Kidney (tissue), 22 donors: ENCODE measurements at places on chromosomes 11 and 22.

DNA sequence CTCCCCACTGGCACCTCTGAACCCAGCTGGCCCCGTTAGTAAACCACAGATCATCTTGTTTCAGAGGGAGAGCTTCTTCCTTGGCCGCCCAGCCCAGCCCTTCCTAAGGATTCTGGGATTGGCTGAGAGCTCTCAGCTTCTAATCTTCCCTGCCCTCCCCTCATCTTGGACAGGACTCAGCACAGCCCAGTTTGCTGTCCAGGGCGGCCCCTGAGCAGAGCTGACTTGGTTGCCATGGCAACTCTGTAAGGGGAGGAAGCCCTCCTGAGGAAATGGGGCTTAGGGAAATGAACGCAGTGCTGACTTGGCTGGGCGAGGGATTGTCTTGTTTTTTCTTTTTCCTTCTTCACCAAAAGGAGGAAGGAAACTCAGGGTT, 4.6 kb downstream of the APOL4 start:
- DNase-seq: peak; percentile 83

- DNase-seq: no peak
Measured at GRCh38 chr11:125108469-125108868, 3.0 kb downstream of the TMEM218 start.

- no peak for DNase-seq
Measured at GRCh38 chr11:85951428-85952107, 96.4 kb downstream of the CCDC83 start.

DNA sequence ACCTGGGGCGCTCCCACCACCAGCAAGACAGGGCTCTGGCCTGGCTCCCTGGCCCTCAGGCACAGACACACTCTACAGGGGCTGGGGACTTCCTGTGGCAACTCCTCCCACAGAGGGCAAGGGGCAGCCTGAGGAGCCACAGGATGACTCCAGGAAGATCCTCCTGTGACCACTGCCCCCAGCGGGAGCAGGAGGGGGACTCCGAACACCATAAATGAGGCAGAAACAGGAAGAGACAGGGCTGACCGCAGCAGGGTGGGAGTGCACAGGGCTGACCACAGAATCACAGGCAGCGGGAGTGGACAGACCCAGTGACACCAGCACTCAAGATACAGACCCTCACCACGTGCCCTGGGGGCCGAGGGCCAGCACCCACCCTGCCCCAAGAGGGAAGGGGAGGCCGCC, 10.8 kb downstream of the ARAP1 start:
- peak; percentile 44 for DNase-seq

DNA sequence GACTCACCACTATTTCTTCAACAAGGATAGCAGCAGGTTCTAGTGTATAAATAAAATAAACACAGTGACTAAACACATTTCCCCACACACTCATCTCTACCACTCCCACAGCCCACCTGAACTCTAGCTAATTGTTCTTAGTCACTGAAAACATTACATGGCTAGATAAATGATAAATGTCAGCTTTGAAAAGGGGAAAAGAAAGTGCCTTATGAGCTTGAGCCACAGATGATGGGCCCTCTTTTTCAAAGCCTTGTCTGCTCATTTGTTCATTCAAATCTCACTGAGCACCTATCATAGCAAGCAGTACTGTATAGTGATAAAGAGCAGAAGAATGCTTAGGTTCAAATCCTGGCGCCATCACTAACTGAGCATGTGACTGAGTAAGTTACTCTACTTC, 58.3 kb downstream of the SIK3 start:
- DNase-seq: no peak

DNA sequence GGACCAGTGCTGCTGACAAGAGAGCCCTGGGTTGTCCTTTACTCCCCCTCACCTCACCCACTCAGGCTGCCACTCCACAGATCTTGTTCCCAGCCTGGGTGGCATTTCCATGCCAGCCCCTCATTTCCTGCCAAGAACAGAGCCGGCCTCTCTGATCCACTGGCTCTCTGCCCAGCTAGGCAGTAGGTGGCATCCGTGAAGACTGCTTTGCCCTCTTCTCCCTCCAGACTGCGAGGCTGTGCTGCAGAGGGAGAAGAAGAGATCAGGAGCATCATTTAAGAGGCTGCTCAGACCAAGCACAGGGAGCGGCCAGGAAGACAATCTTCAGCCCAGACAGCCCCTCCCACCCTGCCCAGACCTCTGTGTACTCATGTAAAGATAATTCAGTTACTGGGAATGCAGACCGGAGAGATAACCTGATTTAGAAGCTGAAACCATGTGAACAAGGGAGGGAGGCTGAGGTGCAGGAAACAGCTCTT, 126.9 kb upstream of the NCAM1 start:
- DNase-seq: no peak

DNA sequence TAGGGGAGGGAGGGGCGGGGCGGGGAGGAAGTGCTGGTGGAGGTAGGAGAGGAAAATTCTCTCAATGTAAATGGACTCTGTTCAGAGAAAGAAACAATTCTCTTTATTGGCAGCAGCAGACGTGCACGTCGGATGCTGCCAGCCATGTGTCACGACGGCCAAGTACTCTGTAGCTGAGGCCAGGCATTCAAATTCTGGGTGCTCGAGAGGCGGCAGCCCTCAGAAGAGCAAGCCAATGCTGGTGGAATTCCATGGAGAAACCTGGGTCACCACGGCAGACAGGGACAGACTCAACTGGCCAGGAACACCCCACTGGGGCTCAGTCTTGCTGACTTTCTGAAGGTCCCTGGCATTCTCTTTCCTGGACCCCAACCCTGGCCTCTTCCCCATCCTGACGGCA, 90.8 kb downstream of the ABTB2 start:
- DNase-seq: no peak

DNA sequence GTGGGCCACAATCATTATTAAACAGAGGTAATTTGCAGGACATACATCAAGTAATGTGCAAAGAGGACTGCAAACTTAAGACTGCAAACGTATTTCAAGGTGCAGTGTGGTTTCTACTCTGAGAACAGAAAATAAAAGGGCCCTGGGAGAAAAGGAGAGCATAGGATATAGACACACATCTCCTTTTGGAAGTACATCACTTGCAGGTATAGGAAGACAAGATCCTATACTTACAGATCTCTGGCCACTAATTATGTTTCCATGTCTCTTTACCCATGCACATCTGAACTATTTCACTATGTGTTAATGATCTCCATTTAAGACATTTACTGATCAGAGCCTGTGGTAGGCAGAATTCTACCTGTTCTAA, 47.7 kb downstream of the PIWIL3 start:
- DNase-seq: no peak

- DNase-seq: no peak
Measured at GRCh38 chr11:73223998-73224730, 6.1 kb downstream of the P2RY2 start.

- DNase-seq: no peak
Measured at GRCh38 chr11:133497477-133498140, 34.7 kb downstream of the OPCML start.

GRCh38 chr11:105000797-105001196, 22.2 kb downstream of the CASP5 start:
- DNase-seq: no peak

DNA sequence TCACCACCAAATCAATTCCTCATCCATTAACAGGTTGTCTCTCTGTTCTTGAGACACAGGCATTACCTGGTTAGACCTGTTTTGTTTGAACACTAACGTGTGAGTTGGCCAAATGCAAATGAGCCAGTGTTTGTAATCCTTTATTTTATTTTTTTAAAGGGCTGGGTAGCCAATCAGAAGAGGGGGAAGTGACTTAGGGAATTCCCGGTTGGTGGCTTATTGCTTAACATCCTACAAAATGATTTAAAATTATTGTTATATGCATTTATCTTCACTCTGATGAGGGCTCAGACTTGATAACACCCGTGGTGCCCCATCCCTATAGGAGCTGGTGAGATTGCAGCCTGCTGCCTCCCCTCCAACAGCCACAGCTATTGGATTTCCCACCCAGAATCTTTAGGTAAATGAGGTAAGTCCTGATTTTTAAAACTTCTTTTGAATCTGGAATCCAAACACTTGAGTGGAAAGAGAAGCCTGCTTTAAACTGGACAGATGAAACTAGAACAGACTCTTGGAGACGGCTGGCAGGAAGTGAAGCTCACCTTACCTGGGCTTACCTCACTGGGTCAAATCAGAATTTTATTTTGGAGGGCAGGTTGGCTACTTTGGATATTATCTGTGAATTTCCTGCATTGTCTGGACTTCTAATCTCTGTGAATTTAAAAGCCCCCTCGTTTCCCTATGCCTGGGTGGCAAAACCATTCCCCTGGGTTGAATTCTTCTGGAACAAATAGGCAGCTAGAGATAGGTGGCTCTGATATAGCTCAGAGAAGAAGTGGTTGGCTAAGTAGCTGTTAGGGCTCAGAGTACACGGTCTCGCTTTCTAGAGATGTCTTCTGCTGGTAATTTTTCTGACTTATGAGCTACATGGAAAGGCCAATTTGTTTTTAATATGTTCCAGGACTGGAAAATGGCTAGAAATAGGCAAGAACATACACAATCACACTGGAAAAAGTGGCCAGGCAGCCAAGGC, at the start of gene EHF:
EHF (plus strand) TSS at position 274 of the 973 bp plus-strand sequence. CDS start 21,538 bp downstream, outside the sequence.
- no peak for DNase-seq

DNA sequence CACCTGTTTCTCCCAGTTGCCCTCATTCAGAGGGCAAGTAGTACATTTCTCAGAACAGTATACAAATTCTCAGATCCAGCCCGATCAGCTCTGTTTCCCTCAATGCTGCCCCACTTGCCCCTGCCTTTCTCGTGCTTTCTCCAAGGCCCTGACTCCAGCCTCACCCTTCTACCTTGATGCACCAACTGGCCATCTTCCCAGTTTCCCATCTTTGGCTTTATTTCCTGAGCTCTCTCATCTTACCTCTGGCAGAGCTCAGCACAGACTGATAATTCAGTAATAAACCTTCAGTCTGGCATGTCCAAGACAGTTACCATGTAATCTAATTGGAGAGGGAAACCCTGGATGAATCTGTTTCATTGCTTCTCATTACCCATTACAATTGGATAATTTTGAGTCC, 184.5 kb upstream of the ISX start:
- DNase-seq: no peak

DNA sequence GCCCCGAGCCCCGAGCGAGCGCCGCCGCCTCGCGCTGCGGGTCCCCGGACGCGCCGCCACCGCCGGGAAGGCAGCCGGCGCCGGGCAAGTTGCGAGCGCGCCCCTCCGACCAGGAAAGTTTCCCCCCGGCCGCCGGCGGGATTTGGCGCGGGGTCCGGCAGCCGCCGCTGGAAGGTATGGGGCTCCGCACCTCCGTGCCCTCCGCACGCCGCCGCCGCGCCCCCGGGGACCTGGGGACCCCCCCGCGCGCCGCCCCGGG, 281 bp downstream of the TSPAN18 start:
- DNase-seq: no peak

DNA sequence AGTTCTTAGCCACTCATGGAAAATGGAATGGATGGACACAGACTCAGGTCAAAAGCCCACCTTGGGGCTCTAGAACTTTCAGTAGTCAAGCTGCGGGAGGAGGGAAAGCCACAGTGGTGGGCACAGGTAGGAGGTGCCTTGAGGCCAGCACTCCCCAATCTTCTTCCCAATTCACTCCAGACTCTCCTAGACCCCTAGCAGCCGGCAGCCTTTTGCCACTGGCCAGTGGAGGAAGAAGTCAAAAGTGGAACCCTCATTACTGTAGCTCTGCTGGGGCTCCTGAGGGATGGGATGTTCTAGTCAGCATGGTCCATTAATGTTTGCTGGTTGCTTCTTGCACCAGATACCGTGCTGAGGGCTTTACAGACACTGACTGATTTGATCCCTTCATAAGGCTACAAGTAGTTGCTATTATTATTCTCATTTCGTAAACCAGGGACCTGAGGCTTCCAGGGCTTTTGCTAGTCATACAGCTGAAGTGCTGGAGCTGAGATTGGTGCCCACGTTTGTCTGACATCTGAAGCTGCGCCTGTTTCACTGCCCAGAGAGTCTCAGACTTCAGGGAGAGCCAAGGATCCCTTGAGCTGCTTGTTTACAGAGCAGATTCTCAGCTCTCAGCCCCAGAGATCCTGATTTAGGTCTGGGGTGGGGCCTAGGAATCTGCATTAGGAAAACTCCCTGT, 1.1 kb downstream of the UCP3 start:
- DNase-seq: no peak

- no peak for DNase-seq
Measured at GRCh38 chr22:37067428-37067827, 15.9 kb downstream of the KCTD17 start.

DNA sequence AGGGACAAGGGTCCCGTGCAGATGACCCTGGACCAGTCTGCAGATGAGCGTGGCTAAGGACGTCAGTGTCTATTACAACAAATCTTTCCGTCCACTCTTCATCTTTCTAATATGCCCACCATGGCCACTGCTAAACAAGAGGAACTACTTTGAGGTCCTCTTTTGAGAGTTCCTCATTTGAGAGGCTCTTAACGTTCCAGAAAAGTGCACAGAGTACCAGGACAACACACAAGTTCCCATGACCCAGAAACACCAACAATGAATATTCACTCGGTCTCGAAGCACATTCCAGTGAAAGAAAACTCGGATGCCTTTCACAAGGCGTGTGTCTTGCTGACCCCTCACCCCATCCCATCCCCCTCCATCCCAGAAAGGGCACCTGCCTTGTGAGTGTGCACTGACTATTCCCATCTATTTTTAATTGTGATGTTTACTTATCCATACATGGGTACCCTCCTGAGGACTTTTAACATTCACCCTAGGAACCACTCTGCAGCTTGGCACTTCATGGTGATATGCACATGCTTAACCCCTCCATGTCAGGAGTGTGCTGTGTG, 157.0 kb downstream of the SHANK2 start:
- DNase-seq: no peak

- DNase-seq: no peak
Measured at GRCh38 chr11:11594162-11594561, 27.6 kb downstream of the GALNT18 start.

- peak; percentile 64 for DNase-seq
Measured at GRCh38 chr11:64297699-64298358, 2.3 kb upstream of the CATSPERZ start.

DNA sequence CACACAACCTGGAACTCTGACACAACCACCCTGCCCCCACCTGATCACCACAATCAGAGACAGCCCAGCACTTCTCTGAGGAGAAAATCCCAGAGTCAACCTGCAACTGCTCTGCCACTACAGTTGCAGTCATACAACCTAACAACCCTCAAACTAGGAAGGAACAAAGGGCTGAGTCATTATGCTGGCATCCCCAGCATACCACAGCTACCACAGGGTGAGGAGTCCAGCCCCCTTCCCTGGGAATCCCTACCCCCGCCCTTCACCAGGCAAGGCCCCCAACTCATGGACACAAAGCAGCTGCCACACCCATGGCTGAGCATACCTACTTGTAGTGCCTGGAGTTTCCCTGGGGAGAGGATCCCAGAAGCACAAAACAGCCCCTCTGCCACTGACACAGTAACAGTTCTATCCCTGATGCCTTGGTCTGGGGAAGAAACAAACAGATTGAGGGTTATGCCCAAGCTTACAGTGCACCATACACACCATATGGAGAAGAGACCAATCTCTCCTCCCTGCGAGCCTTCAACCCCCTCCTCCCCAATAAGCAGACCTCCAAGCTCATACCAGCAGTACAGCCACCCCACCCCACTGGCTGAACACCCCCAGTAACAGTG, 68.5 kb upstream of the C11orf58 start:
- no peak for DNase-seq

DNA sequence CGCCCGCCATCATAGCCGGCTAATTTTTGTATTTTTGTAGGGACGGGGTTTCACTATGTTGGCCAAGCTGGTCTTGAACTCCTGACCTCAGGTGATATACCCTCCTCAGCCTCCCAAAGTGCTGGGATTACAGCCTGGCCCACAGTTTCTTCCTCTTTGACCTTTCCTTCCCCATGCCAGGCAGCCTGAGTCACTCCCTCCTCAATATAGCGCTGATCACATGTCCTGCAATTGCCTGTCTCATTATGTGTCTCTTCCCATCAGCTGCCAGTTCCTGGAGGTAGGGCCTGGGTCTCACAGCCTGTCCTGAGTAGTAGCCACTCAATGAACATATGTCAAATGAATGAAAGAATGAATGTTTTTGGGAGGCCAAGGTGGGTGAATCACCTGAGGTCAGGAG, 43.0 kb upstream of the CCDC134 start:
- DNase-seq: no peak
